Activated effector memory CD4-positive, alpha-beta T cell treated with anti-CD3 and anti-CD28 coated beads, Interleukin-2, amount 50 U/mL, for 16 hours (primary cell): ENCODE measurements at places on chromosomes 5 and 9.

GRCh38 chr9:130658893-130659698 is 5.3 kb upstream of the PRDM12 start:
- DNase-seq, result no peak

DNA sequence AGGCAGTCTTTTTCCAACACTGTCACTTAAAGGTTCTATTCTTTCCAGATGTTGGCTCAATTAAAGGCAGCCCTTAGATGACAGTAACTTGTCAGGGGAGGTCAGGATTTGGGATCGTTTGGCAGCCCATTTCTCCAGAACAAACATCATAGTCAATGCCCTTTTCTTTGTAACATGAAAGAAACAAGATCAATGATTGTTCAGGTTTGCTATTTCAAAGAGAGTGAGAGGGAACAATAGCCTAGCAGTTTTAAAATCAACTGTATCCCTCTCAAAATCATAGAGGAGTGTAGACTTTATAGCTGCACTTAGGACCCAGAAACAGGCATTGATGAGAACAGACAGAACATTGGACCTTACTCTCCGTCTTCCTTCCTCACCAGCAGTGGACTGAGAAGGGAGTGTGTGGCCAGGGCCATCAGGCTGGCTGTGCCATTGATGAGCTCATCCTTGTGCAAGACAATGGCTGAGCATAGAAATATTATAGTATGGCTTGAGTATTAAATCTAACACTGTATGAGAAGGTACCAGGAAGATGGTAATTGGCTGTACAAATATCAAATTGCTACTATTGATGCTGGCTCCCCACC is 130.0 kb downstream of the PIP5K1B start:
- no peak for DNase-seq

- DNase-seq, result no peak
These were observed 263.9 kb downstream of the ARRDC3 start for GRCh38 chr5:91119217-91119616.

- DNase-seq, result no peak
These were observed 20.3 kb upstream of the TENT4A start for GRCh38 chr5:6692906-6693305.

DNA sequence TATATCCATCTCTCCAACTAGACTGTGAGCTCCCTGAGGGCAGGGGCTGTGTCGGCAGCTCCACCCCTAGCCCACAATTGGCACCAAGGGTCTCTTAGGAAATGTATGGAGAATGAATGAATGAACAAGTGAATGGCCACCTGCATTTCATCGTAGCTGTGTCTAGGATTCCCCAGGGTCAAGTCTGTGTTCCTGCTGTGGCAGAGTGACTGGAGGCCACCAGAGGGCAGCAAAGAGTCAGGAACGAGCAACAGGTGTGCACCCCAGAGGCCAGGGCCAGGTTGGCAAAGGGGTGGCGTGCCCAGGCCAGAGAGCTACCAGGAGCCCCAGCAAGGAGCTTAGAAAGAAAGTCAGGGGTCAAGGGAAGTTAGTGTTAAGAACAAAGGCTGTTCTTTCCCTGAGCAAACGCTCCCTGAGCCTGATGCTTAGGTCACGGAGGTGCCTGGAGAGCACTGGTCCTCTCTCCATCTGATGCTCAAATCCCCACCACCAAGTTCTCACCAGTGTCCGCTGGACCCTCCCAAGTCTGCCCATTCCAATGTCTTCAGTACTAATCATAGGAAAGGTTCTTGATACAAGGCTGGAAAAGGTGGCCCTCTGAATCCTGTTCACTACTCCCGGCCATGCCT is 160.7 kb downstream of the PAX5 start:
- DNase-seq, result peak; percentile 87

- DNase-seq, result no peak
These were observed 45.2 kb downstream of the CYSTM1 start for GRCh38 chr5:140220032-140220697.

DNA sequence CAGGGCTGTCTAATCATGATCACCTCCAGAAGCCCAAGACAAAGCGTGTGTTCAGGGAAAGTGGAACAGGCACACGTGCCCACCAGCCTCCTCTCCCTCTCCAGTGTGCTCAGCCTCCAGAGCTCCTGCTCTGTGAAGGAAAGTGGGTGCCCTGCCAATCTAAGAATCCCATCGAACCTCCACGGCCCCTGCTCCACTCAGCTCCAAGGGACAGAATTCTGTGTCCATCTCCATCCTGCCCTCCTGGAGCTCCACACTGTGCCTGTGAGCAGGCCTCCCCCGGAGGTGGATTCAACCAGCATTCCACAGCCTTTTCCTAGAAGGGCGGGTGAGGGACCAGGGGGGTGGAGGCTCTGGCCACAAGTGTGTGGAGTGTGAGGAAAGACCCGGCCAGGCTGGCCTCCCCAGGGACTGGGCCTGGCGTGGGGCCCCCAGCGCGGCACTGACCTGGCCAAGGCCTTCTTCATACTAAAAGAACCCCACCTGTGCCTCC is 6.0 kb downstream of the EEIG1 start:
- DNase-seq, result no peak

DNA sequence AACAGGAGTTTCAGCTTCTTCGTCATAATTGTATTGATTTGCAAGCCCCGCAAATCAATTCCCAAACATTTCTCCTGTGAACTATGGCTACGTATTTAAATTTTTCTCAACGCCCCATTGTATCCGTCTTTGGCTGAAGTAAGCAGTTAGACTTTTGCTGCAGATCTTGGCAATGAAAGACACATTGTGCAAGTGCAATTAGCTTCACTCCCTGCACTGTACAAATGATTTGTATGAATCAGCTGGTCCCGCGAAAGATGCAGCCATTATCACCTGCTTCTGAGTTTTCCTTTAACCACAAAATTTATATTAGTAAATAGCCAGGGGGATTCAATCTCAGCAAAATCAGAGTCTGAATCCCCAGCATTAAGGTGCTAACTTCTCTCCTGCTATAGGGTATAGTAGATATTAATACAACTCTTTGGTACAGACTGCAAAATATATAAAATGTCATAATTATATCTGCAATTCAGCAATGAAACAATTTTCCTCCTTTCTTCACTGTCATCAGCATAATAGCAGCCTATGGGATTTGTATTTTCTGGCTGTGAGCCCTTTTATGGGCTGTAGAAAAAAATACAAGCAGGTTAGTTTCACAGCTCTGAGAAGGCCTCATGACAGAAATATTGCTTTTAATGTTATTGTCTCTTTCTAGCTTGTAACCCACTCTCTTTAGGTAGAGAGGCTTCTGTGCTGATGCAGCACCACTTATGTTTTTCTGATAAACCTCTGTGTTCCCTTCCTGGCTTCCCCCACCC is 68.4 kb upstream of the SMARCA2 start:
- no peak for DNase-seq

DNA sequence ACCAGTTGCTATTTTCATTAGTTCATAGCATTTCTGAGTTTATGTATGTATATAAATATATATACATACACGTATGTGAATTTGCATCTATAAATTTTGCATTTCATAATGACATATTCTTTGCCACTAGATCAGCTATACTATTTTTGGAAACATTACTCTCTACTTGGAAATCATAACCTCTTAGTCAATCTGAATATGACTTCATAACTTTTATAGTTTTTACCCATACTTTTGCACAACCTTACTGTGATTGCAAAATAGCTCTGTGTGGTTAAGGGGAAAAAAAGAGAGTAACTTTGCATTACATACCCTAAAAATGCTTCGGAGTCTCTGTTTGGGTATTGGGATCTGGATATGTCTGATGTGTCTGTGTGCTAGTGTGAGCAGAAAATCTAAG is 44.9 kb upstream of the ADAMTSL1 start:
- DNase-seq, result no peak
